Activated naive CD4-positive, alpha-beta T cell treated with Interleukin-2 at 50 U/mL for 16 hours (primary cell): ENCODE measurements at places on chromosomes 13 and 19.

GRCh38 chr13:95226932-95227695, 74.1 kb downstream of the ABCC4 start:
- no peak for DNase-seq

- no peak for DNase-seq
Observed at GRCh38 chr13:57630661-57631595, 616 bp upstream of the PCDH17 start.

DNA sequence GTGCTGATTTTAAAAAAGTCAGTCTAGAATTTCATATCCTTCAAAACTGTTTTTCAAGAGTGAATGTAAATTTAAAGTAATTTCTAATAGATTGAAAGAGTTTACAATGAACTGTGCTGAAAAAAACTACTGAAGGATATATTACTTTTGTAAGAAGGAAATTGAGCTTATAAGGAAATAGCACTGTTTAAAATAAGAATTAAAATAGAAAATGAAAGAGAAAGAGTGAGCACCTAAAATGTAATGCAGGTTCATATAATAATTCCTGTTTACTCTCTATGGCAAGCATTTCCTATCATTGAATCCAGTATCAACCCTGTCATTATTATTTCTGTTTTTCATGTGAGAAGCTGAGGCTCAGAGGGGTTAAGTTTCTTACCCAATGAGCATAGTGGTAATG, 57.3 kb downstream of the AKAP11 start:
- DNase-seq, result no peak

DNA sequence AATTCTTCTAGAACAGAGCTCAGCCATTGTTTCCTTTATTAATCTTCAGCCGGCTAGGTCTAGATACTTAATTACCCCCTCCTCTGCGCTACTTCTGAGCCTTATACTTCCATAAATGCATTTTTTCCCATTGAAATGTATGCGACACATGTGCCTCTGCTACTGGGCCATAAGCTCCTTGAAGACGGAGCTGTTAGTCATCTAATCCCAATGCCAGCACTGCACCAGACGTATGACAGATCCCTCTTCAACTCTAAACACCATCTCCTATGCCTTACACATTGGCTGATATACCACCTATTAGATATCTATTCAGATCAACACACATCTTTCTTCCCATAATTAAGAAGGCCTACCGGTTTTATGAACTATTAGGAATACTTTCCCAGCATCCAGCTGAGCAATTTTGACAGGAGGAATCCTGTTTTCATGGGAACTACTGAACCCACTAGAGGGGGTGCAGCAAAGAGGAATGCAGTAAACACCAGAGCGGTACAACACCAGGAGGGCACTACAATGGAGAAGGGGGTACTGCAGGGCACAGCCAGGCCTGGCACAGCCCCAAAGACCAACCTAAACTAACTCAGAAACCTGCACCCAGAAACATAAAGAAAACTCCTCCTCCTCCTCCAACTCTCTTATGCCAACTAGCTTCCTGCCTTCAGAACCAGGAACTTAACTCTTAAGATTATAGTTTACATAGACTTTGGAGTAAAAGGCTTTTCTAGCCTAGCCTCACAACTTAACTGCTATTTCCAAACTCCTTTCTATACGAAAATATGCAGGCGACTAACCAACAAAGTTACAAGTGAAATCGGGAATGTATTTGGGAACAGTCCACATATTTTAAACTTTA, 18.7 kb downstream of the STK24 start:
- no peak for DNase-seq

DNA sequence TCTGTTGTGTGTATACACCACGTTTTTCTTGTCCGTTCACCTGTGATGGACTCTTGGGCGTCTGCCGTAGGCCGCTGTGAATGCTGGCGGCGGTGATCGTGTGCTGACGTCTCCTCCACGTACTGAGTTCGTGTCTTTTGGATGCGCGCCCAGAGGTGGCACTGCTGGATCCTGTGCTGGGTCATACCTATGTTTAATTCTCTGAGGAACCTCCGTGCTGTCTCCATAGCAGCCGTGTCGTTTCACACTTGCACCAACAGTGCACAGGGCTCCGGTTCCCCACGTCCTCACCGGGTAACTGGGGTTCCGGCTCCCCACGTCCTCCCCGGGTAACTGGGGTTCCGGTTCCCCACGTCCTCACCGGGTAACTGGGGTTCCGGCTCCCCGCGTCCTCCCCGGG, 56.2 kb downstream of the ATP11A start:
- no peak for DNase-seq

- no peak for DNase-seq
Observed at GRCh38 chr19:1987197-1988187, 28.0 kb downstream of the BTBD2 start.

- DNase-seq, result no peak
Observed at GRCh38 chr13:99012539-99012938, 34.7 kb upstream of the DOCK9 start.

- no peak for DNase-seq
Observed at GRCh38 chr13:112567161-112567862, 20.6 kb downstream of the TUBGCP3 start.

GRCh38 chr13:111912453-111912866, 154.5 kb upstream of the SOX1 start:
- DNase-seq, result no peak

GRCh38 chr13:109713681-109714080, 72.7 kb downstream of the IRS2 start:
- DNase-seq, result no peak

DNA sequence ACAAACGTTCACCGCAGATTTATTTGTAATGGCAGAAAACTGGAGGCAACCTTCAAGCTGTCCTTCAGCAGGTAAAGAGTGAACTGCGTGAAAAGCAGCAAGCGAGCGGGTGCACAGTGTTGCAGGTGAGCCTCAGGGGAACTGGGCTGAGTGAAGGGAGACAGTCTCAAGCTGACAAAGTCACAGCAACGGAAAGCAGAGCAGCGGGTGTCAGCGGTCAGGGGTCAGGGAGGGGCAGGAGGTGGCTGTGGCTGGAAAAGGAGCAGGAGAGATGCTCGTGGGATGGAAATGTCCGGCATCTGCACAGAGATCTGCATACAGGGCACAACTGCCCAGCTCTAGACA, 8.5 kb upstream of the RASA3 start:
- DNase-seq, result peak; percentile 44

DNA sequence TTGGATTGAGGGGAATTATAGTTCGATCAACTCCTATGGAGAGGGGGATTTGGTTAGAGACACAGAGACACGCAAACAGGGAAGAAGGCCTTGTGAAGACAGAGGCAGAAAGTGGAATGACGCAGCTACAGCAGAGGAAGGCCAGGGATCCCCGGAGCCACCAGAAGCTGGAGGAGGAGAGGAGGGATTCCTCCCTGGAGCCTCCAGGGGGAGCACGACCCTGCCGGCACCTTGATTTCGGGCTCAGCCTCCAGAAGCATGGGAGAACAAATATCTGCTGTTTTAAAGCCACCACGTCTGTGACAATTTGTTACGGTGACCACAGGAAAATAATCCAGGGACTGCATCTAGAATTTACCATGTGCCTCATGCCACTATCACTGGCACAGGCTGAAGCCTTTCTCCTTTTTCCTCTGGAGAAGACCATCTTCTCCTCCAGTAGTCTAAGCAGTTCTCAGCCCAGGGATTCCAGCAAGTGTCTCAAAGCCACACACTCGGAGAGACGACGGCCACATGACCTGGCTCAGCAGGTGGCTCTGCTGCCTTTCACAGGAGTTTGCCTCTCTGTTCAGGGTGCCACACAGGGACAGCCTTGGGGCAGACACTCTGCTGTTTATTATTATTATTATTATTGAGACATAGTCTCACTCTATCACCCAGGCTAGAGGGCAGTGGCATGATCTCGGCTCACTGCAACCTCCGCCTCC, 39.9 kb upstream of the CCNE1 start:
- peak; percentile 20 for DNase-seq
